Stimulated activated CD4-positive, alpha-beta T cell treated with anti-CD3 and anti-CD28 coated beads, TNF-alpha, amount 100 ng/mL, for 48 hours (primary cell): ENCODE measurements at places on chromosomes 1 and 21.

GRCh38 chr21:27802816-27803475 lies 836.1 kb upstream of the ADAMTS5 start:
- peak; percentile 12 for DNase-seq

GRCh38 chr1:243851765-243852164 lies 1.7 kb upstream of the AKT3 start:
- no peak for DNase-seq

GRCh38 chr1:206006946-206007345 lies 3.8 kb upstream of the RAB7B start:
- DNase-seq, result no peak

GRCh38 chr1:201214461-201214860 lies 23.8 kb downstream of the IGFN1 start:
- no peak for DNase-seq

DNA sequence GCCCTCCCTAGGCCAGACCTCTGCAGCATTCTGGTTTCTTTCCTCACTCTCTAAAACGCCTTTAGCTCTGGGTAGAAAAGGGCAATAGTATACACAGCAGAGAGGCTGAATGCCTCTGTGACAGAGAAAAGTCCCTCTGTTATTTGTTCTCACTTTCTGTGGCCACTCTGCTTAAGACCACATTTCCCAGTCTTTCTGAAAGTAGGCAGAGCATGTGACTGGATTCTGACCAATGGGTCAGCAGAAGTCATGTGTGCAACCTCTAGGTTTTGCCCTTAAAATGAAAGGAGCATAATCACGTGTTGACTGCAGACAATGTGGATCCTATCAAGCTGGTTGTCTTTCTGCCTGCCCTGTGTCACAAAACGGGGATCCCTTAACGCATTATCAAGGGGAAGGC lies 79.7 kb upstream of the MARK1 start:
- DNase-seq, result no peak

- peak; percentile 36 for DNase-seq
Observed at GRCh38 chr1:183590244-183591191, at the start of gene NCF2. NCF2 (minus strand) TSS chr1:183590459; CDS start chr1:183590329, 130 bp downstream.

DNA sequence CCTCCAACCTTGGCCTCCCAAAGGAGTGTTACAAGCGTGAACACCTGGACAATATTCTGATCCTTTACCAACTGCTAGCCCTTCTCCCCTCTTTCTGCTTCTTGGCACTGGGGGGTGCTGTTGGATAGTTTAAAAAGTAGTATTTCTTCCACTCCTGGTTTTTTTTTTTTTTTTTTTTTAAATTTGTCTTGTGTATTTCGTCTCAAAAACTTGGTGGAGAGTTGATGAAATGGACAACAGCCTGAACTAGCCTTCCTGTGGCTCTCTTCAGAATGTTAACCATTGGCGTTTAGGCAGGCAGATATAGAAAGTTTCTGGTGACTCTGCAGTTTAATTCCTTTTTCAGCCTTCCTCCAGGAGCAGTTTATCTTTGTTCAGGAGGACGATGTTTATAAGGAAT lies 69.7 kb upstream of the USP24 start:
- no peak for DNase-seq

- DNase-seq, result no peak
Observed at GRCh38 chr1:222109836-222110235, 367.9 kb upstream of the DUSP10 start.

DNA sequence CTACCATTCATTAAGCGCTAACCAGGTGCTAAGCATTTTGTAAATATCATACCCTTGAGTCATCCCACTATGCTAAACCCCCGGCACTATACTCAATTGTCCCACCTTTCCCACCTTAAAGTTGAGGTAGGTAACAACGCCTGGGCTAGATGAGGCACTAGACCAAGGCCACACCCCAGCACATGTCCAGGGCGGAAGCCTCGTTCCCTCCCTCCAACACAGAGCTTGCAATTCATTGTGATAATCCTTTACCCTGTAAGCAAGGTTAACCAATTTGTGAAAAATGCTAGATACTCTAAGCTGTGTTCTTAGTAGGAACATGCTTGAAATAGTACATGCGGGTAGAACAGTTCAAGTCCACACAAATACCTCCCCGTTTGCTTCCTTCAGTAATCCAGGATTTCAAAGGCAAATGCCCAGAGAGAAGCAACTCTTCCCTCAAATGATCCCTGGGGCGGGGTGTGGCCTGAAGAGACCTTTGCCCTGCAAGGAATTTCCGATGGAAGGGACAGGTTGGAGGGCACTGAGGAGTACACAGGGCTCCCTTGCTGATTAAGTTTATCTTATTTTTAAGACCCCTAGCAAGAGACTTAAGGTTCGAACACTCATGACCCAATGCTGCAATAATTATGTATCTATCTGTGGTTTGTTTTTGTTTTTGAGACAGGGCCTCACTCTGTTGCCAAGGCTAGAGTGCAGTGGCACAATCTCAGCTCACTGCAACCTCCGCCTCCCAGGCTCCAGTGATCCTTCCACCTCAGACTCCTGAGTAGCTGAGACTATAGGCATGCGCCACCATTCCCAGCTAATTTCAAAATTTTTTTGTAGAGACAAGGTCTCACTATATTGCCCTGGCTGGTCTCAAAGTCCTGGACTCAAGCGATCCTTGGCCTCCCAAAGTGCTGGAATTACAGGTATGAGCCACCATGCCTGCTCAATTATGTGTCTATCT lies 2.6 kb downstream of the RSPH1 start:
- no peak for DNase-seq

DNA sequence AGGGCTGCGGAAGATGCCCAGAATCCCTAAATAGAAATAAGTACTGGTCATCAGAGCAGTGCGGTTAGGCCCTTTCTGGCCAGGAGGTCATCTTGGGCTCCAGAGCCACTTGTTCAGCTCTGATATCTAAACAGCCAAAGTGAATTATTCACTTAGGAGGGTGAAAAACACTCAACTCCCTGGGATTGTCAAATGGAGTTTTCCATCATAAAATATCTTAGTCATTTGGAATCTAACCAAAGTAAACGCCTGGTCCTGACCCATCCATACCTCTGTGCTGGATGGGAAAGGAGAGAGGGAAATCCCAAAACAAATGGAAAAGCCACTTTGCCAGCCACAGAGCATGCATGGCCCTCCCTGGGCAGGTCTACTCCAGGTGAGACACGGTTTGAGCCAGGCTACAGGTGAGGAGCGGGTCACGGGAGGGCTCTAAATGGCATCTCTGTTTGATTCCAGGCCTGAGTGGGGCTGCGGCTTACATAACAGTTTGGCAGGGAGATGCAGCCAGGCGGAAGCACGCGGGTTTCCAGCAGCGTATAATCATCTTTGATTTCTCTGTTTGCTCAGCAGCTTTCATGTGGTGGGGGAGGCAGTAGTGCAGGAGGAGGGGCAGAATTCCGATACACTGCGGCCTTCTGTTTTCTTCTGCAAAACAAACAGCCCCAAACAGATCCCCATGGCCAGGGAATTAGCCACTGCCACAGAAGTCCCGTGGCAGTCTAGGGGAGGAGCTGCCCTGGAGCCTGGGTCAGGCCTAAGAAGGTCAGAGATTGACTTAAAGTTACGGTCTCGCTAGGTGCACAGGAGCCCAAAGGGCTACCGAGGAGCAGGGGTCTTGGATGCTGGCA lies 59.1 kb upstream of the ZNF648 start:
- DNase-seq, result no peak

- DNase-seq, result no peak
Observed at GRCh38 chr21:38323721-38324531, 67.1 kb downstream of the KCNJ15 start.
